ENCODE measurements at places on chromosomes 7 and 10.

- no peak for DNase-seq
Observed at GRCh38 chr7:41964183-41964753, 261.4 kb upstream of the INHBA start.

DNA sequence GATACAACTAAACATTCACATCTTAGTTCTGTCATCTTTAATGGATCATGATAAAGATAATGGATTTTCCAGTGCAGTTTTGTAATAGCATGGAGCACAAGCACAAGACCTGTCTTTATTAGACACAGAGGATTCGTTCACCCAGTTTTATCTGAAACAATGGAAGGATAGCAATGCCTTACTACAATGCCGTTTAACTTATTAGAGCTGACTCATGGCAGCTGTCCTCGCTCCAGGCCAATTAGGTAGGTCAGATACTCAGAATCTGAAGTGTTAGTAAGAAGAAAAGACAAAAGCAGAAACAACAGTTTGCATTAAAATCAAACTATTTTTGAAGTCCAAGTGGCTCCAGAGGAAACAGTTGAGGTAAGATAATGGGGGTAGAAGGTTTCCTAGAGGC is 12.8 kb downstream of the OR13A1 start:
- peak; percentile 77 for DNase-seq

GRCh38 chr7:43195256-43195655 is 82.8 kb downstream of the HECW1 start:
- DNase-seq = no peak

- no peak for DNase-seq
Observed at GRCh38 chr10:85696893-85697292, 669.7 kb downstream of the GRID1 start.

DNA sequence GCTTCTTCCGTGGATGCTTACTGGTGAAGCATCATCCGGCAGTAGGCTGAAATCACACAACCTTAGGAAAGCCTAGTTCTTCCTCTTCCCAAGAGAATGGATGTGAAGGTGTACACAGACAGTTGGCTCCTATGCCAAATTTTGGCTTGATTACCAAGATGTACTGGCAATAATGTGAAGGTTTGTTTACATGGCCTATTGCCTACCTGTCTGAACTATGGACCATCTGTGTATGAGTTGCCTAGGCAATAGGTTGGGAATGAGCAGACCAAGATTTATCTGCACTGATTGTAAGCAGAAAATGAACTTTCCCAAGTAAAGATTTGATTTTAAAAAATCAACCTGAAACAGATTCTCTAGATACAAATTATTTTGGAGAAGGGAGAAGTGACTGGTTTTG is 325.9 kb upstream of the SORCS1 start:
- no peak for DNase-seq

DNA sequence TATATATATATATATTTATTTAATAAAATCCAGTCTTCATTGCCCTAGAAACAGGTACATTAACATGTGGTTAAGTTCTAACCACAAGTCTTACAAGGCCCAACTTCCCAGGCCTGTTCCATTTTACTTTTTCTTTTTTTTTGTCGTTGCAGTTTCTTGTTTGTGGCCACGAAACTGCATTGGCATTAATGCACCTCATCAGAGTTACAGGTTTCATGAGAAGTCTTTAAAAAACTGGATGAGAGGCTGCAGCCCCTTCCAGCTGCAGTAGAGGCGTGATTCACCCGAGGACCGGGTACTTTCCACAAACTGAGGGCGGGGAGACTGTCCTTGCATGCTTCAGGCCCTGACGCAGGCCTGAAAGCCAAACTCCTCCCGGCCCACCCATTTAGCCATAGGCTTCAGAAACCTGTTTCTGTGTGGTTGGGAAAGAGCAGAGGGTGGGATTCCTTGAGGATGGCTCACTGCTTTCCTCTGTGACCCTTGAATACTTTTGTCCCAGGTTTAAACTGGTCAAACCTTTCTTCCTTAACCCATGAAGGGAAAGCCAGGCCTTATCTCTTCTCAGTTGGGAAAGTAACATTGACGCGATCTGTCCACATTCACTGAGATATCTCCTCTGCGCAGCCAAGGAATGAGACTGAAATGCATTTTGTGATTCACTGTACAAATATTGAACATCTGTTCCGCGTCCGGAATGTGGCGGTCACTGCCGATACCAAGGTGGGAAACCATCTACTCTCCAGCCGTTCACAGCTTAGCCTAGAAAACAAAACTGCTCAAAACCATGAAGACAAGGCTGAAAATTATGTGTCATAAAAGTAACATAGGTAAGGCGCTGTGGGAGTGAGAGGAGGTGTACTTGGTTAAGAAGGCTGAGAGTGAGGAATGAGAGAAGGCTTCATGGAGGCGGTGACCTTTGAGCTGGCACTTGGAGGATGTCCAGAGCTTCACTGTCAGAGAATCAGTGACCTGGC is 311.7 kb downstream of the GATA3 start:
- no peak for DNase-seq

GRCh38 chr7:19377611-19378344 is 232.6 kb upstream of the FERD3L start:
- DNase-seq = peak; percentile 26

DNA sequence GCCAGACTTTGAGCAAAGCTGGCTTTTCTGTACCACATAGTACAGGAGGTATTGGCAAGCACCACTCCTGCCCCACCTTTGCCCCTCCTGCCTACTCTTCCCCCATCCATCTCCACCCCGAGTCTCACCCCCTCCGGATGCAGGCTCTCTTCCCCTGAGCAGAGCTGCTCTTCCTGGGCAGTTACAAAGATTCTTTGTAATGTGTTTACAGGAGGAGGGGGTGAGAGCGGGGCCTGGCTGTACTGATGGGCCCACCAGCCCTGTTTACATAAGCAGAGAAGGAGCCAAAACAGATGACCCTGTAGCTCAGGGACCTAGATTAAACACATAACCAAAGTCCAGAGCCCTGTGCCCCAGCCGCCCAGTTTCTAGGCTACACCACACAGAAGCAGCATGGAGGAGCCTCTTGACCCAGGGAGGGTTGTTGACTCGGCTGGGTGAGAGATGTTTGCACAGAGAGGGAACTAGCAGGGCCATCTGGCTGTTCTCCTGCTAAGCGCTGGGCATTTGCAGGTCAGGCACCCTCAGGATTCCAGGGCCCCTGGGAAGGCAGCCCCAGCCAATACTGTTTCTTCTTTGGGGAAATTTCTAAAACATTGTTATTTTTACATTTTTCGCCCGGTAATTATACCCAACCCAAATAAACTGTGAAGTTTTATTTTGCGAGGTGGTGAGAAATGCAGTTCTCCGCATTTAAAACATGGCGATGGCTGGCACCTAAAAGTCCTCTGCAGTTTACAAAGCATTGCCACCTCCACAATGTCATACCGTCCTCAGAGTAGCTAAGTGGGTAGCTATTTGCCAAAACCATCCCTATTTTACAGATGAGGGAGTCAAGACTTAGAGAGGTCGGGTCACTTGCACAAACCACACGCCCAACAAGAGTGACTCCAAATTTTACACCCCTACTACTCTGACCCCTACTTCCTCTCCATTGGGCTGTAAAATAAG is 11.4 kb upstream of the ZKSCAN1 start:
- DNase-seq = no peak

DNA sequence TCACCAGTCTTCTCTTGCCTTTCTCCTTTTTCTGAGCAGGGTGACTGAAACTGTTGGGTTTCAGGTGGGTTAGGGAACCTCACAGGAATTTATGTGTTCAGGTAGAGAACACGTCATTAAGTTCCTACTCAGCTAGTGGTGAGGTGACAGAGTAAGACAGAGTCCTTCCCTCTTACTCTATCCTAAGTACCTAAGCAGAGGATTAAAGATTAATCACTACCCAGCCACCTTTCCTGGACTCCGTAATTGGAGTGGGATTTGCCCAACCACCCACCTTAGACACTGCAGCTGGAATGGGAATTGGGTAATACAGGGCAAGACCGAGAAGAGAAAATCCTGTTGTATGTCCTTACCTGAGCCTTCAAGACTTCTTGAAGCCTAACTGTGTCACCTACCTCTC is 158.1 kb downstream of the LRRC4 start:
- DNase-seq = no peak

DNA sequence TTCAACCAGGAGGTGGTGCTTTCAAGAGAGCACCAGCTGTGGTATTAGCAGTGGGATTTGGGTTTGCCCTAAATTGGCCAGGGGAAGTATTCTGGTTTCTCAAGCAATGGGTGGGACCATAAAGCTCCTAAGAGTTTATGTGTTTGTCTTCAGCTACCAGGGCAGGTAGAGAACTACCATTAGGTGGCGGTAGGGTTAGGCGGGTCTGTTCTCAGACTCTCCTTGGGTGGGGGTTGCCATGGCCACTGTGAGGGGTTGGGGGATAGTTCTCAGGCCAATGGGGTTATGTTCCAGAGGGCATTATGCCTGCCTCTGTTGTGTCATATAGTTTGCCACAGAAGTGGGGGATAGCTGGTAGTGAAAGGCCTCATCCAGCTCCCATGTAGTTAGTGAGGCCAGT is 47.7 kb upstream of the BICC1 start:
- DNase-seq = no peak

DNA sequence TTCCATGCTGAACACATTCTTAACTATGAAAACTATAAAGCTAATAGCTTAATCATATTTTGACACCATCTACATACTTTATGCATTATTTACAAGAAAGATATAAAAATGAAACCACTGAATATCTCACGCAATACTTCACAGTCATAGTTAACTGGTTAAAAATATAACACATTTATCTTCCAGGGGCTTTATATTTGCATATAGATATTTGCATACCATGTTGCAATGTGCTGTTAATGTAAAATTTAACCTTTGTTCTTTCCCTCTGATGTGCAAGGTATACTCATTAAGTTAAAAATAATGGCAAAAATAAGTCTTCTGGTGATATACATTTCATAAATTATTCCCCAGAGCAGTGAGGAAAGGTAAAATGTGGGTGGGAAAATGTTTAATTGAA is 76.9 kb upstream of the MGMT start:
- no peak for DNase-seq

- no peak for DNase-seq
Observed at GRCh38 chr10:78744491-78745090, 324.2 kb upstream of the ZMIZ1 start.

DNA sequence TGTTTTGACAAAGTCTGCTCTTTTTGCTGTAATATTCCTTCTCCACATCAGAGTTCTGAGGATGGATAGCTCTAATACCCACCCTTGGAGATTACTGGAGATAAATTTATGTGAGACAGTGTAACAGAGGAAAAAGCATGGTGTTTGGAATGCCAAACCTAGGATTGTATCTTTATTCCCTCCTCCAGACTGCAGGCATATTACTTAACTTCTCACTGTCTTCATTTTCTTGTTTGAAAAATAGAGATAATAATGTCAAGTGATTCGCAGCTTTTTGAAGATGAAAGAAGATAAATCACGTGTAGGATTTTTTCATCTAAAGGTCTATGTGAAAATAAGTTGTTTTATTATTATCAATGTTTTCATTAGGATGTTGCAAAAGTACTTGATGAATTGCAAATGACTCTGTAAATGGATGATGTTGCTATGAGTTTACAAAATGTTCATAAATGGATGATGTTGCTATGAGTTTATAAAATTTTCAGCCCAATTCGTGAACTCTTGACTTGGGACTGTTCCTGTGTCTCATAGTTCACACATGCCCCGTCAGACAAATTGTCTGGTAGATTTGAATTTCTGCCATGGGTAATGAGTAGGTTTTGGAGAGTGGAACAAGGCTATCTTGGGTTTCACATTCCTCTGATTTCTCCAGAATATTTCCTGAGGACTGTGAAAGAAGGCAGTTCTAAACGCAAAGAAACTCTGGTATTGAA is 113.1 kb upstream of the IGFBP3 start:
- no peak for DNase-seq

DNA sequence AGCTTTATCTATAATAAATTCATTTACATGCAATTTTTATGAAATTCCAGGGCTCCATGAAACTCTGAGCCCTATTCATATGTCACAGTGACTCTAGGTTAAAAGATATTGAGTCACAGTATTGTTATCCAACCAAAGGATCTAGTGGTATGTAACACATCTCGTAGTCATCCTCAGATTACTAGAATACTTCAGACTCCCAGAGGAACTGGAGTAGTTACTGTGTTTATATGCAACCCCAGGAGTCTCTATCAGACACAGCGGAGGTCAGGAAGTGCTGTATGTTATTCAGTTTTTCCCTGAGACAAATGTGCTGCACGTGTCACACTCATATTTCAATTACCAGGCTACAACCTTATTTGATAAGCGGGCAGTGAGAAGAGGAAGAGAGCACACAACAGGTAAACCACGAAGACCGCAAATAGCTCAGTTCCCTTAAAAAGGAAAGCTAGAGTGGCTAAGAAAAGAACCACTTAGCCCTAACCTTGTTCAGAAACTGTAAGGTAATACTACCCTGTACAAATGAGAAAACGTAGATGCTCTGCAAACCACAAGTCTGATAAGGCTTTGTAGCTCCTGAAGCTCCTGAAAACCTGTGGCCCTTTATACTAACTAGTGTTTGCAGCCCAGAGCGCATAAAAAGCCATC is 114.0 kb upstream of the CNTNAP2 start:
- DNase-seq = no peak

GRCh38 chr7:3942816-3943745 is 642.0 kb downstream of the SDK1 start:
- no peak for DNase-seq

DNA sequence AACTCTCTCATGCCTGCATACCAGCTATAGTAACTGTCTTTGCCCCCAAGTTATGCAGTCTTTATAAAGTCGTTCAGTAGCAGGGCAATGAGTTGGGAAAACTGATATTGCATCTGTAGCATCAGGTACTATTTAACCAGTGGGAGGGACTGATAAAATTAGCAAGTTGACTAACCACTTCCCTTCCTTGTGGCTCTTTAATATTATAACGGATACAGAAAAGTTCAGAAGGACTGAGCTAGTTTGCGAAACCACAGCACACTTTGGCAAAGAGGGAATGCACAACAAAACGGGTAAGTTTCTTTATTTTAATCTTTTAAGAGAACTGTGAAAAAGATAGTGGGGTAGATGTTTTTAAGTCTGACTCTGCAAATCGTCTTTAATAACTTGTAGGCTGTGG is 205.3 kb upstream of the HDAC9 start:
- DNase-seq = no peak

DNA sequence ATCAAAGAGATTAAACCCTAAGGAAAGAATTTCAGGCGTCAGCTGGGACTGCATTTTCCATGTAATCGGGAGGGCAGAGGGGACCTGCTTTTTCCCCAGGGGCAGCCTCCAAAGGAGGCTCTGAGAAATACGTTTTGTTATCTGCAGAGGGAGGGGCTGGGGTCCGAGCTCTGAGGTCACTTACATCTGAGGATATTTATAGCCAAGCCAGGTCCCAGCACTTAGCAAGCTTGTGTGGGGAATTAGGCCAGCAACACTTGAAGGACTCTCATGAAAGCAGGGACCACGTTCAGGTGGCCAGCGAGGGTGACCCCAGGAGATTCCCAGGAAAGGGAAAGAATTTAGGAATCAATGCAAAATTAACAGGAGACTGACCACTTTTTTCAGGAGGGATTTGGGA is 20.6 kb upstream of the GDI2 start:
- DNase-seq = no peak

GRCh38 chr10:96556003-96556402 is 30.8 kb downstream of the TM9SF3 start:
- DNase-seq = peak; percentile 20

- no peak for DNase-seq
Observed at GRCh38 chr10:659688-660141, 29.8 kb downstream of the DIP2C start.

- no peak for DNase-seq
Observed at GRCh38 chr7:70347463-70348254, 749.4 kb downstream of the AUTS2 start.

- peak; percentile 76 for DNase-seq
Observed at GRCh38 chr7:66747881-66748511, 7.5 kb downstream of the RABGEF1 start.
